Occipital lobe (tissue), 3 donors: ENCODE measurements at places on chromosomes 12 and 14. TPM values are rescaled to one million over a fixed set of nuclear protein-coding genes. Genes with fewer than 3 reads are reported as not detected.

DNA sequence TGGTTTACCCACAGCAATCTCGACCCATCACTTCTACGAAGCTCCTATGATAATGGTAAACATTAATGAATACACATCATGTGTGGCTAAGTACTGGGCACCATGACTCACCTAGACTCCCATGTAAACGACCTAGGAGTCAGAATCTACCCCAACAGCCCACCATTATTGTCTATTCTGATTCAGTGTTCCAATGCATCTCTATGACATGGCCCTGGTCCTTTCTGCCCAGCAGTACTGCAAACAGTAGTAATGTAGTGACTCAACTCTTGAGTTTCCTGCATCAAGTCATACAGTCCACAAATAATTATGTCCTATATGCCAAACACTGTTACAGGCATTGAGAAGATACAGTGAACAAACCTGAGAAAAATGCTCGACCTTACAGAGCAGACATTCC, 14.6 kb downstream of the GTF2A1 start:
- no peak for DNase-seq

DNA sequence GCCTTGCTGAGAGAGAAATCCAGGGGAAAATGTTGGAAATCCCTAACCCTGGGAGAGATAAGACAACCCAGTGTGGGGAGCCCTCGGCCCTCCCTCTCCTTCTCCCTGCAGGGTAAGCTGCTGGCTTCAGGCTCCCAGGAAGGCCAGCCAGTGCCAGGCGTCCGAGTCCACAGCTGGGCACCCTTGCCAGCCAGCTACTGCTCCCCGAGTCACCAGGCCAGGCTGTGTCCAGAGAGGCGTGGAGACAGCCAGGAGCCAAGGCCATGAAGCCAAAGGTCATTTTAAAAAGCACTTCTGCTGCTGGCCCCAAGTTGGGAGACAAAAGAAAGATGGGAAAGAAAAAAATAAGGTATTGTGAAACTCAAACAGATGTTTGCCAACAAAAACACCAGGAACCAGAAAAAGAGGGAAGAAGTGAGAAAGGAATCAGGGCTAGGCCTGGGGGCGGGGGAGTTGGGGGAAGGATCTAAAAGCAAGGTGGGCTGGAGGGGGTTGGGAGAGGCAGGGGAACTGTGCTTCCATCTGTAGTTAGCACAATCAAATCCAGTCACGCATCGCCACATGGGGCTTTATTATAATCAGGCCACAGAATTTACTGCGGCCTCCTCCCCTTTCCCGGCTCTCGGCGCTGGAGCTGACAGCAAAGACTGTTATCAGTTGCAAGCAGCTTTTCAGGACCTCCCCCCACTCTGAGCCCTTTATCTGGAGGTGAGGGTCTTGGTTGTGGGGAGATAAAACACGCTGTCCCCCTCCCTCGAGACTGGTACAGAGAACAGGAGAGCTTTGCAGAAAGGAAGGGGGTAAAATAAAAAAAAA, 33.5 kb downstream of the RBM19 start:
- DNase-seq, result peak; percentile 64

DNA sequence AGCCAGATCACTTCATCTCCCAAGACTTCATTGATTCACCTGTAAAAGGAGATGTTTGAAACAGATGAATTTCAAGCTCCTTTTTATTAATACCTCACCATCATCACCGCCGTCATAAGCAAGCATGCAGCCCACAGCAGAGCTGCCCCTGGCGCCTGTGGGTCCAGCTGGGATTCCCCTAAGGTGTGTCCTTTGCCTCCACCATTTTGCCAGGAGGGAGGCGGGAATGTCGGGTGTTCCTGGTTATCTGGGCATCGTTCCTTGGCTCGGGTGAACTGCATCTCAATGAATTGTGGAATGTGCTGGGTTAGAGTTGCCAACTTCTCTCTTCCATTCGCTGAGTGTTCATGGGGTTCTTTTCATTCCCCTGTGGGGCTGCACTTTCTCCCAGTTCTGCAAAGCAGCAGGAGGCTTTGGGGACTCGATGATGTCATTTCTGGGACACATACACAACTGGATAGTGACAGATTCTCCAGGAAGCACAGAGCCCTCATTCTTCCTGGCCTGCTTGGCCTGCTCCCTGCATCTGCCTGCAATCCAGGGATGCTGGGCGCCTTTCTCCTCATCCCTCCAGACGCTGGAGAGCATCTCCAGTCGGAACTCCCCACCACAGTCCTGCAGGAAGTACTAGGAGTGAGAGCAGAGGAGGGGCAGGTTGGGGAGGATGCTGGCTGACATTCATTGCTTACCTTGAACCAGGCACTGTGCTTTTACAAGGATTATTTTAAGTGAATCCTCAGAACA, 10.1 kb downstream of the CCND2 start:
- DNase-seq, result no peak

DNA sequence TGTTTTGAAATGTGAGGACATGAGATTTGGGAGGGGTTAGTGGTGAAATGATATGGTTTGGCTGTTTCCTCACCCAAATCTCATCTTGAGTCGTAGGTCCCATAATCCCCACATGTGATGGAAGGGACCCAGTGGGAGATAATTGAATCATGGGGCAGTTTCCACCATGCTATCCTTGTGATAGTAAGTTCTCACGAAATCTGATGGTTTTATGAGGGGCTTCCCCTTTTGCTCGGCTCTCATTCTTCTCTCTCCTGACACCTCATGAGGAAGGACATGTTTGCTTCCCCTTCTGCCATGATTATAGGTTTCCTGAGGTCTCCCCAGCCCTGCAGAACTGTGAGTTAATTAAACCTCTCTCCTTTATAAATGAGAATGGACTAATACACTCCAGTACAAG, 18.0 kb downstream of the GALNT6 start:
- no peak for DNase-seq

TDRD9 gene
- total RNA-seq, result 1.2 TPM

DNA sequence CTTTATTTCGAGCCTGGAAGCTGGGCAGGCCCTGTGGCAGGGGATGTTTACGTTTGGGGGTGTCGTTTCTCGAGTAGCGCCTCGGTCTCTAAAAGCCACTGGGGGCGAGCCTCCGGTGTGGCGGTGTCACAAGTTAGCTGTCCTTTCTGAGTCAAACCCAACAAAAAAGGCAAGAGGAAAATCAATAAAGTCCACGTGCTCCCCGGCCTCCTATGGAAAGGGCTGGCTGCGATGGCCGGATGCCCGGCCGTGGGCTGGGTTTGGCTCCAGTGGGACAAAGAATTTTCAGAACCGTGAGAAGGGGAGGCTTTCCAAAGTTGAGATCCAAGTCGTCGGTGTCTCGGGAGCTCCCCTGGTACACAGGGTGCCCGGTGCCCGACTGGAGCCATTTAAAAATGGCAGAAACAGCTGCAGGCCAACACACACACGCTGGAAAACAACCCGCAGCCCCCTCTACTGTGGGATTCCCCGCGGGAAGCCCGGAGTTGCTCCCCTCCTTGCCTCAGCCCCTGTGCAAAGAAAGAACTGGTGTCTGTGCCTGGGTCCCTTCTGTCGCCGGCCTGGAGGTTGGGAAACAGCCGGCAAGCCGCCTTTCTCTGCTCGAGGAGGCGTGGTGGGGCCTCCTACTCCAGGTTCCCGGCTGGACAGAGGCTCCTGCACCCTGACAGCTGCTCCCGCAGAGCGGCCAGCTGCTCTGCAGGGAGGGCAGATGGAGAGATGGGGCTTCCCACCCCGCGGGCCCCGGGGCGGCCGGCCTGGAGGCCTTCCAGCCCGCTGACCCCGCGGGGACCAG, 1.9 kb downstream of the BCL7A start:
- peak; percentile 45 for DNase-seq

- no peak for DNase-seq
These were observed 1.2 kb downstream of the CLIP1 start for GRCh38 chr12:122421187-122421820.

DNA sequence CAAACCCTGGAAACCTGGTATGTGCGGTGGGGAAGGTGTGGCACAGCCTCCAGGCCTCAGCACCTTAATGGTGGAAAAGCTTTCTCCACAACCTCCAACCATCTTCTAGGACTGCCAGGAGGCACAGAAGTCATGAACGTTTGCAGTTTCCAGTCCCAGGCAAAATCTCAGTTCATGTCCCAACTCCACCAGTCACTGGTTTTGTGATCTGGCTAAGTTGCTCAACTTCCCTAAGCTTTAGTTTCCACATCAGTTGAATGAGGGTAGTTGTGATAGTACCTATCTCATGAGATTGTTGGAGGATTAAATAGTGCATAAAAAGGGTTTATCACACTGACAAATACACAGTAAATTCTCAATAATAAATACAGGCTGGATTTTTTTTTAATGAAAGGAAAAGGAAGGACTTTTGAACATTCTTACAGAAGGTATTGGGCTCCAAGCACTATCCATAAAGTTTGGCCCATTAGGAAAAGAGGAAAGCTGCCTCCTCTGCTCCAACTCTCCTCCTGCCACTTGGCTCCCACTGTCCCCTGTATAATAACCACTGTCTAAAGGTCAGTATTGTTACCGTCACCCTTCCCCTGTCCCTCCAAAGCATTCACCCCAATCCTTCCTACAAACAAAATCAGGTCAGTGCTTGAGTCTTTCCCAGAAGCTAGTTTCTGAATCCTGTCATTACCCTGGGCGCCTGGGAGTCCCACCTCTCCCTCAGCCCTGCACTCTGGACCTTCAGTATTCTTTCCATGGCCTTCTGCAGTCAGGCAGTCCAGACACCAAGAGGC, 6.3 kb downstream of the PCK2 start:
- no peak for DNase-seq

DNA sequence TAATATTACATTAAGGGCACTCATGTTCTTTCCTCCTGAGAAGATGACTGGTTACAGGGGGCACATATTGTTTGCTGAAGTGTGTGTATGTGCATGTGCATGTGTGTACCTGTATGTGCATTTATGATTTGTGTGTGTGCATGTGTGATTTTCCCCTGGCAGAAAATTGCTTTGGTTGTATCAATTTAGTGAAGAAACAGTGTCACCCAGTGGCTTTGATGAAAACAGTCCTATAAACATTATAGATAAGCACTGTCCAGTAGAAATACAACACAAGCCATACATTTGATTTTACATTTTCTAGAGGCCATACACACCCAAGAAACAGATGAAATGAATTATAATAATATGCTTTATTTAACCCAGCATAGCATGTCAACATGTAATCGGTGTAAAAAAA, 8.6 kb downstream of the PDE3A start:
- no peak for DNase-seq

DNA sequence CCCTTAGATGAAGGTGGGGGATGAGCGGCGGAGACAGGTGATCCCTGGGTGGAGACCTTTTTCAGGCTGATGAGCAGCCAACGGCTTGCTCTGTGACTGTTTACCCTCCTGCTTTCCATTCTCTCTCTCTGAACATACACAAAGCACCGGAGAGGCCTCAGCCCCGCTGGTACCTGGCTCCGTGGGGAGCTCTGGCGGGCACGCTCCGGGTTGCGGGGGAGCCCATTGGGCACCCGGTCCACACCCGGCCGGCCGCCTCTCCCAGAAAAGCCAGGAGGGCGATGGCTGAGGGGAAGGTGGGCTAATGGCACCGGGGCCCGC, 545 bp downstream of the SMARCC2 start:
- DNase-seq, result no peak

GRCh38 chr14:101029668-101030290, 126.3 kb upstream of the RTL1 start:
- DNase-seq, result no peak

DNA sequence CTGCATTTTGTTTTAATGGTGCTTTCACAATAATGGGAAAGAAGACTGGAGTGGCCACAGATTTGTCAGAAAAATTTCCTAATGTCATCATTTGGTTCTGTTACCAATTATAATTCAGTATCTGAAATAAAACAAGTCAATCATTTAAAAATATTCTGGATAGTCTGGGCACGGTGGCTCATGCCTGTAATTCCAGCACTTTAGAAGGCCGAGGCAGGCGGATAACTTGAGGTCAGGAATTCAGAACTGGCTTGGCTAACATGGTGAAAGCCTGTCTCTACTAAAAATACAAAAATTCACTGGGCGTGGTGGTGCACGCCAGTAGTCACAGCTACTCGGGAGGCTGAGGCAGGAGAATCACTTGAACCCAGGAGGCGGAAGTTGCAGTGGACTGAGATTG, 4.0 kb upstream of the LIMA1 start:
- no peak for DNase-seq
